ENCODE measurements at places on chromosomes 4 and X. TPM values are rescaled to one million over a fixed set of nuclear protein-coding genes. Genes with fewer than 3 reads are reported as not detected.

DNA sequence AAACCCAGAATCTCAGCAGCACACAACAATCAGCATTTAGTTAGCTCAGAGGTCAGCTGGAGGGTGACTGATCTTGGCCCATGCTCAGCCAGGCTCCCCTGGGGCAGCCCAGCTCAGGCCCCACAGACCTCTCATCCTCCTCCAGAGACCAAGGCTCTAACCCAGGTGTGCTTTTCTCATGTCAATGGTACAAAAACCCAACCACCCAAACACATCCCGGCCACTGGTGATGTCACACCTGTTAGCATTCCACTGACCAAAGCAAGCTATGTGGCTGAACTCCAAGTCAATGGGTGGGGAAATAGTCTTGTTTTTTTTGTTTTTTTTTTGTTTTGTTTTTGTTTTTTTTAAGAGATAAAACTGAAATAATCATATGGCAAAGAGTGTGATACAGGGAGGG is 77.5 kb downstream of the CYTL1 start:
- no peak for DNase-seq

GRCh38 chr4:119510395-119511149 is 118.0 kb downstream of the PDE5A start:
- peak; percentile 33 for DNase-seq

DNA sequence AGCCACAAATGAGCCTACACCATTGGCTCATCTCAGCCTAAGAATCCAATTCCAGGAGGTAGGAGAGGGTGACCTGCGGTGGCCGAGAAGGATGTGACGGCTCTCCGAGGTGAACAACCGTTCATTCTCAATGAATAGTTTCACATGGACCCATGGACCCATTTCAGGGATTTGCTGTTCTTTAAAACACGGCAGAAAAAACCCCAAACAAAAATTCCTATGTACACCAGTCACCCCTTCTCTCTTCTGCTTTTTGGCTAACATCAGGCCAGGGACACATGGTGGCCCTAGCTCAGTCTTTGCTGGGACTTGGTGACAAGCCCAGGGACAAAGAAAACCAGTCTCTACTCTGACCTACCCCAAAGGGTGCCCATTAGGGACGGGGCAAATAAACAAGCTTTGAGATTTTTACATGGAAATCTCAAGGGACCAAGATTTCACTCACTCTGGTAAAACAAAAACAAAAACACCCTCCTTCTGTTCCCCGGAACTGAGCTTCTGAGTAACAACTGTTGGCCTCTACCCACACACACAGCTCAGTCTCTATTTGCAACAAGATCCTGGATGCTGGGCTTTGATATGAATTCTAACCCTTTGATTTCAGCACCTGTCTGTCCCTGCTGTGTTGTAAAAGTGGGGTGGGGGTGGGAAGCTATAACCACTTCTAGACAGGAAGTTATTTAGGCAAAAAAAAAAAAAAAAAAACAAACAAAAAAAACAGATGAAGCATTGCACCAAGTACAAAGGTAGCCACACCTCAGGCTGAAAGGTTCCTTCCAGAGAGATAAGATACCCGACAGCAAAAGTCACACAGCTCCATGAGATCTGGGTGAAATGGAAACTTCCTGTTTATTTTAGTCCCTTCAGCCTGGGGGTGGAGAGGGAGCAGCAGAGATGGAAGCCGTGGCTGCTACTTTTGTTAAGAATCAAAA is 49.0 kb downstream of the DDX3X start:
- peak; percentile 58 for DNase-seq

DNA sequence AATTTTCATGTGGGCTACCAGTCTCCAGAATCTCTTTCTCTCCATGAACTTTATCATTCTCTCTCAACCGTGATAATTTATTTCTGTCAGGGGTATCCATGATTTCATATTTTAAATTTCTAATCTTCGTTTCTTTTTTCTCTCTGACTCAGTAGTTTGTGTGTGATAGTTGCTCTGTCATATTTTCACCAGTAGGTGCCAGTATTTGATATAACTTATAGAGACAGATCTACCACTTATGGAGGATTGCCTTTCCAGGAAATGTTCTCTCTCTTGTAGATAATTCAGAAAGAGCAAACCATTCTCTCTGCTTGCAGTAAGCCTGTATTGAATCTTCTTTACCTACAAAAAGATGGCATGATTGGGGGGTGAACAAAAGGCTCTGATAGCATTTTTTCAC is 79.3 kb upstream of the DYNLT3 start:
- DNase-seq = no peak

- no peak for DNase-seq
Observed at GRCh38 chr4:139455126-139455538, 1.2 kb downstream of the RAB33B start.

DNA sequence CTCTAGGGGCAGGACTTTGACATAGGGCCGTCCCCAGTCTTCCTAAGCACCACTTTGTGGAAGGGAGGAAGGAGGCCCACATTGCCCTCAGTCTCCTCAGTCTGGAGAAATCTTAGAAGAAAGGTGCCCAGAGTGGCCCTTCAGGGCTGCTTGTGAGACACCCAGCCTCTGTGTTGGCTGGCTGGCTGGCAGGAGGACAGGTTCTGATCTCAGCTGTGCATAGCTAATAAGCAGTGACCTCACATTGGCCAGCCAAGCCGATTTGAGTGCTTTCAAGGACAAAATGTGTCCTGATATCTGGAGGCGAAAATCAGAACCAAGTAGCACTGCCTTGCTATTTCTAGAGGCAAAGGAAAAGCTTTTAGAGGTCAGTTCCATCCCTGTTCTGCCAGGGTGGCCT is 211.5 kb downstream of the BCOR start:
- no peak for DNase-seq

DNA sequence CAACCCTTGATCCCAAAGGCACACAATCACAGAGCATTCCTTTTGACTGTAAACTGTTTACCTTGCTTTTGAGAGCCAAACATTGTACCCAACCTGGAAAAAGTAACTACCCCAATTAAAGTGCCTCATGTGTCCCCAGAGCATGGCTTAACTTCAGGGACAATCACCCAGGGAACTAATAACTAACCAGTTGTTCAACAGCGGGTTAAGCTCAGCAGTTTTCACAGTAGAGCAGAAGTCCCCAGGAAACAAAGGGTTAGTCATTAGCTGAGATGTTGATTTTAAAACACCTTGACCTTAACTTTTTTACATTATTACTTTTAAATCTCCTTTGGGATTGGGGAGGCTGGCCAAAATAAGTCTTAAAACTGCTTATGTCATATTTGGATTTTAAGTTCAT is 94.8 kb downstream of the RELL1 start:
- DNase-seq = no peak

- DNase-seq = no peak
Observed at GRCh38 chrX:124393238-124393637, 46.9 kb downstream of the SH2D1A start.

DNA sequence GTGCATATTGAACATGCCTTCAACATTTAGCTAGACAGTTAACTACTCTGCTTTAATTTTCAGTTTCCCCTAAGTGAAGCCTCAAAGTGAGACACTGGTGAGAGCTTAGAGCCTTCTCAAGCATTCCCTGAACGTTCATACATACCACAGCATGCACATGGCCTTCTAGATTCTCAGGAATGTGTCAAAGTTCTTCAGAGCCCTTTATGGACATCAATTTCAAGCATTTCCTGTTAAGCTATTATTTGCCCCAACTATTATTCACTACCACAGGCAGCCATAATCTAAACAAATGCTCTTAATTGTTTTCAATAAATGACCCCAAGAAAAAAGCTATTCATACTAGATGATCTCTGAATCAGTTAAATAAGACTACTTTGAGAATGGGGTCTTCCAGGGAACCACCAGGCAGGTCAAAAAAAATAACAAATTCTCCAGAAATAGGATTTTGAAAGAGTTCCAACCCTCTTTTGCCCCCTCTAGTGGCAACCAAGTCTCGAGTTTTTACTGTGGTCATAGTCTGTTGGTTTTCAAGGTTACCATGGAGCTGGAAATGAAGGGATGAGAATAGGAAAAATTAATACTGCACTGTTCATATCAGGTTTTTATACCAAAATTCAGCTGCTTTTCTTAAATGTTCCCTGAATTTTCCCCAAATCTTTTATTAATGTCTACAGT is 235.4 kb downstream of the RAB28 start:
- DNase-seq = no peak

DNA sequence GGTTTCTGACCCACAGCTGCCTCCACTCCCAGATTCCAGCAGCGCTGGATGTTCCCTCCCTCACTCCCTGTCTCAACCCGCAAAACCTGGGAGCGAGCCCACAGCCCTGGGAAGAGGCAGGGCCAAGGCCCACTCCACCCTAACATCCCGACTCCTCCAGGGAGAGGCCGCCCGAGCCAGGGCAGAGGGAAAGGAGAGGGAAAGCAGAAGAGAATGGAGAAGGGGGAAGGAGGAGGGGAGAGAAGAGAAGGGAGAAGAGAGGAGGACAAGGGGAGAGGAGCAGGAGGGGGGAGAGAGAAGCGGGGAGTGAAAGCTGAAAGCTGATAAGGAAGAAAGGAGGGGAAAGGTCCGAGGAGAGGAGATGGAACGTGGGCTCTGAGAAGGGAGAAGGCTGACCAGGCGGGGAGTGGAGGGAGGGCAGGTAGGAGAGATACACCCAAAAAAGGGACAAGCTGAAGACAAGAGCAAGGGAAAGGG is 120.2 kb upstream of the PJA1 start:
- DNase-seq = no peak

DNA sequence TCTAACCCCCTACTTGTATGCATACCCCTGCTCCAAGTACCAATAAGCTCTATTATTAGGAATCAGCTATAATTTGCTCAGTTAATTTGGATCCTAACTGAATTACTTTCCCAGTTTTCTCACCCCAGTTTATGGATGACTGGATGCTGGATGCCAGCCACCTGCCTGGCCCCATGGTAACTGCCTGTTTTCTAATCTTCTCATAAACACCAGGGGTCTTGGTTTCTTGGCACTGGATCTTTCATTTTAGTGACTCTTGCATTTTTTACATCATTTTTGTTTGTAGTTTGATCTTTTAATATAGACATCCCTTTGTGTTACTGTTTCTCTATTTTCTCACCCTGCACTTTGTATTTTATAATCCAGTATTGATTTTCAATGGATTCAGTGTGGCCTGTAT is 246.8 kb downstream of the ADGRL3 start:
- DNase-seq = no peak

DNA sequence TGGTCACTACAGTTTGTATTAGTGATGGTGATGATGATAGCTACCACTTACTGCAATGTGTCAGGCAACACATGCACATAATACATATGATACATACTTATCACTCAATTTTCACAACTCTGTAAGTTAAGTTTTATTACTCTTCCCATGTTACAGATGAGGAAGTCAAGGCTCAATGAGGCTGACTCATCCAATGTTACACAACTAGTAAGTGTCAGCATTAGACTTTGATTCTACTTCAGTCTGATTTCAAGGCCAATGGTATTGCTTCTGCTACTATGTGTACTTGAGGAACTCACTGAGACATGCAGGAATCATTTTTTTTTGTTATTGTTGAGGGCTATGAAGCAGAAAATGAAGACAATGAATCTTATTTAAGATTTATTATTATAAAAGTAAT is 96.4 kb upstream of the TRPC5OS start:
- DNase-seq = no peak

GRCh38 chrX:134407065-134407376 is 52.9 kb upstream of the HPRT1 start:
- no peak for DNase-seq

- no peak for DNase-seq
Observed at GRCh38 chr4:105887508-105887907, 7.8 kb upstream of the NPNT start.

DNA sequence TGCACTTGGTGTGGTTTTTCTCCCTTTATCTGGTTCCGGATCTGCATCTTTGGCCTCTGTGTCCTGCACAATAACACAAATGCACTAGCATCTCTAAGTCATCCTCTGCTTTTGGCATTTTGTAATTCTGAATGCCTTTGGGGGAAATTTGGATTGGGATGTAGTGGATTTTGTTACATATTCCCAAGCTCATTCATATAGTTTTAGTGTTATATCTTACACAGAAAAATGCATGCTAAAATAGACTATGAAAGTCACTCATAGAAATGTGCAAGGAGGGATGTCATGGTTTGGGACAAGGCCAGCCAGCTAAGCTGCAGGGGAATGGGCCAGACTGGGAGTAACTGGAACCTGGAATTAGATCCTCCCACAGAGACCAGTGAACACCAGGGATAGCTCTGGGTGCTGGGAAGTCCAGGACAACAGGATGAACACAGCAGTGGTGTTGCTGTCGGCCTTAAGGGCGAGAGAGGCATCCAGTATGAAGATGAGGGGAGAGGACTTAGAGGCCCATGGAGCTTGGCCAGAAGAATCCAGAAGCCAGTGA is 20.1 kb downstream of the ENPP6 start:
- DNase-seq = no peak

DNA sequence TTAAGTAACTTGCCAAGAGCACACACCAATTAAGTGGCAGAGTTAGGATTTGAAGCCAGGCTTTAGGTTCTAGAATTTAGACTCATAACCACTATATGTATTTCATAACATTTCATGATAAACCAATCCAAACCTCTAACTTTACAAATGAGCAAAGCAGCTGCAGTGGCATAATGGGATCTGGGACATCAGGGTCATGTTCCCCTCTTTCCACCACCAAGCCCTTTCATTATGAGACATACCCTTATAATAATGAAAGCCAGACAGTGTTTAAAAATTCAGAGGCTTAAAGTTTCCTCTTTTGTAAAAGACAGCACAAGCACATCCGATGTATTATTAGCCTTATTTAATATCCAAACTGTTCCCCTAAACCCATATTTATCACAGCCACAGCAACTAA is 28.3 kb upstream of the AMELX start:
- no peak for DNase-seq

- DNase-seq = no peak
Observed at GRCh38 chr4:74975848-74976824, 43.2 kb downstream of the PARM1 start.

DNA sequence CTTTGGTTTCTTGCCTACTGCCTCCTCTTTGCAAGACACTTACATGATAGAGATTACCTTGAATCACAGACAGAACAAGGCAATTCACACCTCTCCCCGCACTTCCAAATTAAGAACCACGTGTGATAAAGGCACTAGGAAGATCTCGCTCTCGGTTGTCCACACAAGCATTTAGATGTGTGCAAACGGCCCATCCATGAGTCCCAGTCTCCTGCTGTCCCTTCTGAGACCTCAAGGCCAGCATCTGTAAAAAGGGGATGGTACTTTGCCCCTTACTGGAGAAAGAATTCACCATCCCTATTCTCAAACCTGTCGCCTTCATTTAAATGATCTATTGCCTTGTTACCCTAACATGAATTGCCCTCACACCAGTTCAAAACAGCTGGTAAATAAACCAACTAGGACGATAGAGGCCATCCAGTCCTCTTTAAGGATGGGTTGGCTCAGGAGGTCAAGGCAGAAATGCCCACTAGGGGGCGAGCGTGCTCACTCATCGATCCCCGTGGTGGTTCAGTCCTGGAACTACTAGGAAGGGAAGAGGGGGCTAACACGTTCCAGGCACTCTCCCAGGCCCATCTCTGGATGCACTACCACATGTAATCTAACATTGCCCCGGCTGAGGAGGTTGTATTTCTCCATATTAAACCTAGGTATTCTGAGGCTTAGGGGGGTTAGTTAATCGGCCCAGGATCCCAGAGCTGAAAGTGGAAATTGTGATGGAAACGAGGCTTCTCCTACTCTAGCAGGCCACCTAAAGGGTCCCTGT is 95.8 kb downstream of the DHX15 start:
- DNase-seq = peak; percentile 87

- DNase-seq = no peak
Observed at GRCh38 chrX:140715787-140716186, 6.2 kb downstream of the LINC00632 start.

KLHL5 gene
- 15.9 TPM for total RNA-seq

HTN1 gene
- not detected for total RNA-seq

CT45A5 gene
- not detected for total RNA-seq

CXCL8 gene
- total RNA-seq = 5.9 TPM

SUPT20HL1 gene
- total RNA-seq = not detected

RTL9 gene
- total RNA-seq = not detected

CITED1 gene
- total RNA-seq = not detected

All from stomach (tissue), 19 donors.